ENCODE measurements at places on chromosomes 5 and 9. TPM values are rescaled to one million over a fixed set of nuclear protein-coding genes. Genes with fewer than 3 reads are reported as not detected.

Gene HK3
- not detected for polyA plus RNA-seq

Gene TBC1D9B
- polyA plus RNA-seq, result 50.0 TPM

DNA sequence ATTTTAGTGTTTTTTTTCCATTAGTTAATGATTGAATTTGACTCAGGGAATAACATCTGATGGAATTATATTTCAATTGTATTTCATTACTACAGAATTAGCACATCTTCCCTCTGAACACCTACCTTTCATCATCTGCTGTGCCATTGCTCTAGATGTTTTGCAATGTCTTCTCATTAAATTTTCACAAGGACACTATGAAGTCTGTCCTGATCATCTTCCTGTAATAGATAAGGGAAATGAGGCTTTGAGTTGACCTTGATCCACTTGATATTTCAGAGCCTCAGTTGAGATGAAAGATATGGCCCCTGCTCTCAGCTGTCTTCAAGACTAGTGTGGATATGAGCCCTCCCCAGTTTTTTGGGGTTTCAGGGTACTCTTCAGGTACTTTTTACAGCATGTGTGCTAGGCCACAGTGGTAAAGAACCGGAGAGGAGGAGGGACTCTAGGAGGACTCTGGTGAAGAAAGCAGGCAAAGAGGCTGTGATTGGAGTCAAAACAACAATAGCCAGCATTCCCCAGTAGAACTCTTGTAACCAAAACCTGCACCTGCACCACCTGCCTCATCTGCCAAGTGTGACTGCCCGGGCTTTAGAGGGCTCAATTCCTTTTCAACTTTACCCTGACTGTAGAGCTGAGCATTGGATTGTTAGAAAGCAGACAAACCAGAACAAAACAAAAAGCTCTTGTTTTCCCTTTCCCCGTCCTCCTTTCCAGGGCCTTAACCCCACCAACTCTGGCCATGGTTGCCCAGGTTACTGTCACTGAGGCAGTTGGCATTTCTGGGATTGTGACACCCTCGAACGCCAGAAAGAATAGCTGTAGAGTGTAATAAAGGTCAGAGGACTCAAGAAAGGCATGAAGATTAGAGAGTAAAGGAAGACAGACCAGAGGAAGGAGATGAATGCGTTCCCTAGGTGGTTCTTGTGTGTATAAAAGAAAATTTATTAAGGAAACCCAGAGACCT, 56.3 kb downstream of the ERAP1 start:
- DNase-seq, result no peak

Gene BHMT2
- polyA plus RNA-seq, result 13.8 TPM

DNA sequence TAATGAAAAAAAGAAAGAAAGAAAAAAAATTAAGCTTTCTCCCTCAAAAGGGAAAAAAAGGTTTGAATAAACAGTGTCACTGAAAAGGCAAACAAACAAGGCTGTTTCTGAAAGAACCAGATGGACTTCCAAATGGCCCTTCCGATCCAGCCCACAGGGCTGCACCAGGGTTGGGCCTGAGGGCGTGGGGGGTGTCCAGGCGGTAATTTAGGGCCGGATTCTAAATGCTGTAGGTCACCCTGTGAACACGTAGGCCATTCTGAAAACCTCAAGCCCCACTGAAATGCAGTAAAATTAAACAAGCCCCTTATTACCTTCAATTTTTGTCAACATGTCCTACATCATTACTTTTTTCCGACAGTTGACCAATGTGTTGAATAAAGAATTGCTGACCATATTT, 132.1 kb downstream of the HSD17B3 start:
- DNase-seq, result no peak
